Uterine smooth muscle cell (primary cell): ENCODE measurements at places on chromosomes 5 and 9. TPM values are rescaled to one million over a fixed set of nuclear protein-coding genes. Genes with fewer than 3 reads are reported as not detected.

ESM1 gene
- total RNA-seq, result 84.6 and 212 TPM in 2 replicates

CAVIN4 gene
- 0.89 and 1.6 TPM in 2 replicates for total RNA-seq

KIAA0825 gene
- total RNA-seq, result 3.6 and 4.5 TPM in 2 replicates

ATOSB gene
- 19.3 and 25.4 TPM in 2 replicates for total RNA-seq

GLRA1 gene
- total RNA-seq, result not detected in 2 replicates

FUT7 gene
- not detected in 2 replicates for total RNA-seq

KIF4B gene
- under 0.01 and 0.12 TPM in 2 replicates for total RNA-seq

SVEP1 gene
- total RNA-seq, result 11.1 and 42.2 TPM in 2 replicates

HRH2 gene
- not detected in 2 replicates for total RNA-seq

LAMC3 gene
- 0.89 and 1.00 TPM in 2 replicates for total RNA-seq

GRIN1 gene
- under 0.01 and 0.11 TPM in 2 replicates for total RNA-seq

CDH10 gene
- total RNA-seq, result 0.87 and 1.4 TPM in 2 replicates
